ENCODE measurements at places on chromosomes 12 and 14.

GRCh38 chr12:21558100-21558679, 32.1 kb downstream of the SPX start:
- DNase-seq = no peak

DNA sequence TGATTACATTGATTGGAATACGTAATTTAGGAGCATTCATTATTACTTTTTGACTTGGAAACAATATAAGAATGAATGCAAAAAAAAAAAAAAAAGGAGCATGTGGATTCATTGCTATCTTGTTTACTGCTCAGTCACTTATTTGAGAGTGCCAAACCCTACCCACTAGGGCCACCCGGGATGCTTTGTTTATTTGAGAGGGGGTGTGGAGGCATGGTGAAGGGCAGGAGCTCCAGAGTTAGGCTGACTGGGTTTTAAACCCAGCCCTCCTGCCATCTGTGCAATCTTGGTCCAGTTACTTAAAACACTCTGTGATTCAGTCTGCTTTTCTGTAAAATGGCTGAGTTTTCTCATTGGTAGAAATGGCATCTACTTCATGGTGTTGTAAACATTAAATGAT, 195.2 kb downstream of the RAD51B start:
- no peak for DNase-seq

DNA sequence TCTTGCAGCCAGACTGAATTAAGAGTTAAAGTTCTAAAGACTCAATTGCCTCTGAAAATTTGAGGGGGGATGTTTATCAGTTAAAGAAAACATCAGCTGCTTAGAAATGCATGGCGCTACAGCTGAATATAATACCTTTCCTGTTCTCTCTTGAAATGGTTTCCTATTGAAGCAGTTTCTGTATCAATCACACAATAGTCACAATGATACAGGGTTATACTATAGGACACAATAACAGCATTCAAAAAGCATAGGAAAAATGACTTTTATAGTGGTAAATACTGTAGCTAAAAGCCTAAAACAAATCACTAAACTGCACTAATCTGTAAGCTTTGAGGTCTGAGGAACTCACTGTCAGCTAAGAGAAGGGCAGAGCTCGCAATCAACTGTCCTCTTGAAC, 15.2 kb downstream of the MDGA2 start:
- no peak for DNase-seq

DNA sequence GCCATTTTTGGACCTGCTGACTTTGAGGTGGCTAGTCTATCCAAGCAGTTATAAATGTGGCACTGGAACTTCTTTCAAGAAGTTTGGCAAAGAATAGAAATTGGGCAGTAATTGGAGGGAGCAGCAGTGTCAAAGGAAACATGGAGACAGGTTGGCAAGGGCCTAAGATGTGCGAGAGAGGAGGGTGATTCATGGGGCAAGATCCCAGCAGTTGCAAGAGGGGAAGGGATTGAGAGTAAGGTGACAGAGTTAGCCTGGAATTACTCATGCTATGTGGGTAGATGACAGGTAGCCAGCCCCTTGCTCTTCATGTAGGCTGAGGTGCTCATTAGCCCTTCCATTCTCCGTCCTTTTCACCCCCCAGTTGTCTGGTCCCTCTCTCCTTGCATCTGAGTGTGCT, 42.2 kb downstream of the FBXL14 start:
- DNase-seq = no peak

DNA sequence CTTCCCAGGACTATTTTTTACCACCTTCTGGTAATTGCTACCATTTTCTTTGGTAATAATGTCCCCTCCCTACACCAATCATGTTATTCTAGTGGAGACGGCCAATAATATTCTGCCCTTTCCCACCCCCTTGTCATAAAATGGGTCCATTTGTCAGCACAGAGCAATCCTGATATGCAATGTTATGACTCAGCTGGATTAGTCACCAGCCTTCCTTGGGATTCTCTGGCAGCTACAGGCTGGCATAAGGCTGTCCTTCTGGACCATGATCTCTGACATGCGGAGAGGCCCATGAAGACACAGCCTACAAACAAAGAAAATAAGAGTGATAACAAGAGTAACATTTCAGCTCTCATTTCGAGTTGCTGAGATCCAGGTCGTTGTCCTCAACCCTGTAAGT, 222.0 kb upstream of the CPNE8 start:
- DNase-seq = no peak

DNA sequence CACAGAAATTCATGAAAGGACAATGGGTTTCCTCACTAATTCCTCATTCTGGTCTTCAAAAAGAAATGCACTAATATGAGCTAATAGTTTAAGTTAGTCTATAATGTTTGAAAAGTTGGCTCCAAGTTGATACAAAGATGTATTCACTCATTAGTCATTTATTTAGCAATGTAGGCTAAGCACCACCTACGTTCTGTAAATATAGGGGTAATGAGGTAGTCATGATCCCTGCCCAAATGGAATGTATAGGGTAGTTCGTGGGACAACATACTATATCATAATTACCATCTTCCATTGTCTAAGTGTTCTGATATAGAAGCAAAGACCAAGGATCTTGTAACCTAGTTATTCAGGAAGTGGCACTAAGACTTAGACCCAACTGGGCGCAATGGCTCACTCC, 86.5 kb downstream of the DIO2 start:
- DNase-seq = no peak

- no peak for DNase-seq
Observed at GRCh38 chr12:107670999-107671643, 14.5 kb upstream of the PWP1 start.

DNA sequence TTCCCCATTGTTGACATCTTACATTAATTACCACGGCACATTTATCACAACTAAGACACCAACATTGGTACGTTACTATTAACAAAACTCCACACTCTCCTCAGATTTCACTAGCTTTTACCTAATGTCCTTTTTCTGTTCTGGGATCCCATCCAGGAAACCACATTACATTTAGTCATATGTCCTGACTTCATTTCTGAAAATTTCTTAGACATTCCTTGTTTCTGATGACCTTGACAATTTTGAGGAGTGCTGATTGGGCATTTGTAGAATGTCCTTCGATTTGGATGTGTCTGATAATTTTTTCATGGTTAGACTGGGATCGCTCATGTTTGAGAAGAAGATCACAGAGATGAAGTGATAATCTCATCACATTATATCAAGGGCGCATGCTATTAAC, 34.6 kb upstream of the ACSM4 start:
- DNase-seq = no peak

- DNase-seq = no peak
Observed at GRCh38 chr12:43835264-43835655, 621 bp upstream of the TMEM117 start.

DNA sequence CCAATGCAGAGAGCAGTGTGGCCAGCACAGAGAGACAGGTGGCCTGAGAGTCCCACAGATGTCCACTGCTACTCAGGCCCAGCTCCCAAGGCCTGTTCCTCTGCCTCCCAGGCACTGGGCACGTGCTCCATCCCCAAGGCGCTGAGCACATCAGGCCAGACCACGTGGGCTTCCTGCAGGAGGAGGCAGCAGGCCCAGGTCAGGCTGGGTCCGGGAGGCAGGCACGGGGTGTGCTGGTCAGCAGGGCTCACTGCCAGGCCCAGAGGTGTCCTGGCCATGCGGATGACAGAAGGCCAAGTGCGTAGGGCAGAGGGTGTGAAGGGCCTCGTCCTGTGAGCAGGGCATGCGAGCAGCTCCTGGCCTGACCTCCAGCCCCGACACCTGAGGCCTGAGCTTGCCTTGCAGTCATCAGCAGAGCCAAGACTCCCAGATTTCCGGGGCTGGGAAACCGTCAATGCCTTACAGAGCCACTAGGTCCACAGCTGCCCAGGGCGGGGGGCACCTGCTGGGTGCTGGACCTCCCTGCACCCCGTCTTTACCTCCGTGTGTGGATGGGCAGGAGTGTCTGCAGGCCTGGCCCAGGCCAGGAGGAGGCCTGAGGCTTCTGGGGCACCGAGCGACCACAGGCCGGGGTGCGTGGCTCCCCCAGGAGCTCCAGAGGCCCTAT, 14.9 kb downstream of the TRMT61A start:
- no peak for DNase-seq

DNA sequence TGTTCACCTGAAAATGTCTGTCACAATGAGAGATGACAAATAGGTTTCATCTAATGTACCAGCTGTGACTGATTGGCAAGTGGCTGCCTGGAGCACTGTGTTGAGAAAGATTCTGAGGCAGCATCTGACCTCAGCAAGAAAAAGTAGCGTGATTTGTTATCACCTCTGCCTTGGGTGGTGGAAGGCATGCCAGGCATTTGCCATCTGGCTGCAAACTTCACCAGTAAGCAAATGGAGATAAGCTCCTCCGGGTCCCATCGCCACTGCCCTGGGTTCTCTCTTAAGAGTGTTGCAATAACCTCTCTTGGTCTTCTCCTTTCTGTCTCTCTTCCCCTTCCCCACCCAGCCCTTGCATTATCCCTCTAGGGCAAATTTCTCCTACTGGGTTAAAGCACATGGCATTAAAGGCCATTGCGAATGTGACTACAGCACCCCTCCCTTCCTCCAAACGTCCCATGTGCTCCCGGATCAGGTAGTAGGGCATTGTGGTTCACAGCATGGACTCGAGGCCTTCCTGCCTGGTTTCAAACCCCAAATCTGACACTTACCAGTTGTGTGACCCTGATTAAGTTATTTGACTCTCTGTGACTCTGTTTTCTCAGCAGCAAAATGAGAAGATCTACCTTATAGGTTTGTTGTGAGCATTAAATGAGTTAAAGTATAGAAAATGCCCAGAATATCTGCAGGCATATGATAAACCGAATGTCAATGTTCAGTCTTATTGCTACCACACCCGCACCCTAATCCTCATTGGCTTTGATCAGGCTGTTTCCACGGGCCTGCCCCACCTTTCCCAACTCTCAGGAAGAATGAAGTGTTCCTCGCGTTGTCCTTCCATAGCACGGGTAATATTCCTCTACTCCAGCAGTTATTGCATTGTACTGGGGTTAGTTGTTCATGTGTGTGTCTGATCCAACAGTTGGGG, 8.2 kb upstream of the LGALS3 start:
- DNase-seq = no peak

GRCh38 chr12:13163868-13164635, 32.5 kb upstream of the EMP1 start:
- no peak for DNase-seq

GRCh38 chr12:5965950-5966383, 20.9 kb upstream of the ANO2 start:
- no peak for DNase-seq

GRCh38 chr14:96409701-96410100, 17.8 kb downstream of the AK7 start:
- no peak for DNase-seq

DNA sequence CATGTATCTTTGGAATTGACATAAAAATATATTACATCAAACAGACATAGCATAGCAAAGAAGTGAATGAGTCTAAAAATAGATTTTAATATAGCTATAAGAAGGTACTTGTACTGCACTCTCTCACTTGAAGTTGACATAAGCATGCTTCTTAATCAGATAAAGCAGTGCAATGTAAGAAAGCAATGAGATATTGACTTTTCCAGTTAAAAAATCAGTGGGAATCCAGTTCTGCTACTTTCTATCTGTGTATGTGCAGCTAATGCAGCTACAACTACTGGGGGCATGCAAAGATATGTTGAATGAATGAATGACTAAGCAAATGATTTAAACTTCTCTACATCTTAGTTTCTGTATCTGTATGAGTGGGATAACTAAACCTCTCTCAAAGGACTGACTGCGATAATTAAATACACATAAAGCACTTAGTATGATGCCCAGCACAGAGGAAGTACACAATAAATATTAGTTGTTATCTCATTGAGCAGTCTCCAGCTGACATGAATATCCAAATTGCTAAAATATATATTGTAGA, 10.3 kb downstream of the WASHC3 start:
- no peak for DNase-seq

DNA sequence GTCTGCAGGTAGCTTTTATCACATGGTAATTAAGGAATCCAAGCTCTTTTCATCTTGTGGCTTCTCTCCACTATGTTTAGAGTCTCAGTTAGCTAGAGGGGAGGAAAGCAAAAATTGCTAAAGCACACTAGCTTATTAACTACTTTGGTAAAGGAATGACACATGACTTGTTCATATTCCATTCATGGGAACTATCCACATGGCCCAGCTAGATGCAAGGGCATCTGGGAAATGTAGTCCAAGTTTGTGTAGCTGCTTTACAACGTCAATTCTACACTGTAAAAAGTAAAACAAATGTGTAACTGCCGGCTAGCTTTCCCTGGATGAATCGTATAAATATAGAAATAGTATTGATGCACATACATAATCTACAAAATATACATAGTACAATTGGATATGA, 244.5 kb upstream of the LRFN5 start:
- DNase-seq = no peak

DNA sequence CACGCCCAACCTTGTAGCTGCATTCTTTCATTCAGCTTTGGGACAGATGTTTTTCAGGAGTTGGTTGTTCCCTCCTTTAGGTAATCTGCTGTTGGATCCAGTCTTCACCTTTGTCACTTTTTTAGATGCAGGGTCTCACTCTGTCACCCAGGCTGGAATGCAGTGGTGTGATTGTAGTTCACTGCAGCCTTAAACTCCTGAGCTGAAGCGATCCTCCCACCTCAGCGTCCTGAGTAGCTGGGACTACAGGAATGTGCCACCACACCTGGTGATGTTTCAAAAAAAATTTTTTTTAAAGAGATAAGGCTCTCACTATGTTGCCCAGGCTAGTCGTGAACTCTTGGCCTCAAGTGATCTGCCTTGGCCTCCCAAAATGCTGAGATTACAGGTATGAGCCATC, 164.3 kb downstream of the KTN1 start:
- DNase-seq = no peak

DNA sequence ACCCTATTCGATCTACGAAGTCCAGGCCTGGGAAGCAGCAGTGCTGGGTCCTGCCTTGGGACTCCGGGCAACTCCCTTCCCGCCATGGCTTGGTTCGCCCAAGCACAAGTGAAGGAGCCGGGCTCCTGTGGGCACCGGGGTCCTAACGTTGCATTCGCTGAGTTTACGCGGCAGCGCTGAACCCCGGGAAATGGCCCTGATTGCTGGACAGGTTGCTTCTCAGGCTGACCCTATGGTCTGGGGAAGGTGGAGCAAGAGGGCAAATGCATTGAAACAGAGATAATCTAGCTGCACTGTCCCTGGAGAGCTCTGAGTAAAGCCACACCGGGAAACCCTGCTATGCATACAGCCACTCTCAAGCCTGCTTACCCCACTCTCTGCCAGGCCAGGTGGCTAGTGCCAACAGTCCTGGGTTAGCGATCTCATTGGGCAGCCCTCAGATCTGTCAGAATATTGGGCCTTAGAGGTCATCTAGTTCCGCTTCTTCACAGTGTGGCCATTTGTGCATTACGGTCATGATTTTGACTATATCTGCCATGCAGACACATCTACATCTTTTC, 11.3 kb downstream of the SYNE3 start:
- DNase-seq = no peak
